ENCODE measurements at places on chromosomes 16 and 17. TPM values are rescaled to one million over a fixed set of nuclear protein-coding genes. Genes with fewer than 3 reads are reported as not detected.

DNA sequence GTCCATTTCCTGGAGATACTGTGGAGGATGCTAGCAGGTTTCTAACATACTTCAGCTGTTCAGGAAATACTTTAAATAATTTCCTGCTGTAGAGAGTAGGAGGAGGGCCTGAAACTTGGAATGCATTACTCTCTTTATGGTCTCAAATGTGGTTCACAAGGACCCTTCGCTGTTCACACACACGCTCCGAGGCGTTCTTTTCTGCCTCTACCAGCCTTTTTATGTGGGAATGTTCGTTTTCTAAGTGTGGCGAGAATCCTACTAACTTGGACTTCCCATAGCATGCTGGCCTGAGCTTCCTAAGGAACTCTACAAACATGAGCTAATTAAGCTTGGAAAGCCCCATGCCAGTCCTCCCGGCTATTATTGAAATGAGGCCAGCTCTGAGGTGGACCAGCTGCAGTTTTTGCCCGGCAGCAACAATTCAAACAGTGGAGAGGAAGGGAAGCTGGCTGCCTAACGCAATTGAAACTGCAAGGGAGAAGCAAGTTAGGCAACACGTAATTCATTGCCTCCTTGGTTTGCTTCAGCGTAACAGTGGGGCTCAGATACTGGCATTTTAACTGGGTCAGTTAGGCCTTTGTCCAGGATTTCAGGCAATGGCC, 18.9 kb downstream of the KPNA2 start:
- no peak for DNase-seq

DNA sequence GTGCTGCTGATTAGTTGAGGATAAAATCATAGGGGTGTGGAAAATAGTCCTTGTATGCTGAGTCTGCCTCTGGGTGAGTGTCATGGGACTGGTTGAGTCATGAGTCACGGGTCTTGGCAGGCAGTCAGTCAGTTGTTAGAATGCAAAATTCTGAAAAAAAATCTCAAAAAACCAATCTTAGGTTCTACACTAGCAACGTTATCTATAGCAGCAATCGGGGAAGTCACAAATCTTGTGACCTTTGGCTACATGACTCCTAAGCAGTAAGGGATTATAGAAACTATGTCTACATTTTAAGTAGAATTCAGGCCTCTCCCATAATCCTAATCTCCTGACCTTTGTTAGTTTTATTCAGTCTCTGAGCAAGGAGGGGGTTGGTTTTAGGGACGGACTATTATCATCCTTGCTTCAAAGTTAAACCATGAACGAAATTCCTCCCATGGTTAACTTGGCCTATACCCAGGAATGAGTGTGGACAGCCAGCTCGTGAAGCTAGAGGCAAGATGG, 18.0 kb upstream of the PMFBP1 start:
- no peak for DNase-seq

- peak; percentile 22 for DNase-seq
Observed at GRCh38 chr17:44084131-44084538, 13.6 kb downstream of the G6PC3 start.

DNA sequence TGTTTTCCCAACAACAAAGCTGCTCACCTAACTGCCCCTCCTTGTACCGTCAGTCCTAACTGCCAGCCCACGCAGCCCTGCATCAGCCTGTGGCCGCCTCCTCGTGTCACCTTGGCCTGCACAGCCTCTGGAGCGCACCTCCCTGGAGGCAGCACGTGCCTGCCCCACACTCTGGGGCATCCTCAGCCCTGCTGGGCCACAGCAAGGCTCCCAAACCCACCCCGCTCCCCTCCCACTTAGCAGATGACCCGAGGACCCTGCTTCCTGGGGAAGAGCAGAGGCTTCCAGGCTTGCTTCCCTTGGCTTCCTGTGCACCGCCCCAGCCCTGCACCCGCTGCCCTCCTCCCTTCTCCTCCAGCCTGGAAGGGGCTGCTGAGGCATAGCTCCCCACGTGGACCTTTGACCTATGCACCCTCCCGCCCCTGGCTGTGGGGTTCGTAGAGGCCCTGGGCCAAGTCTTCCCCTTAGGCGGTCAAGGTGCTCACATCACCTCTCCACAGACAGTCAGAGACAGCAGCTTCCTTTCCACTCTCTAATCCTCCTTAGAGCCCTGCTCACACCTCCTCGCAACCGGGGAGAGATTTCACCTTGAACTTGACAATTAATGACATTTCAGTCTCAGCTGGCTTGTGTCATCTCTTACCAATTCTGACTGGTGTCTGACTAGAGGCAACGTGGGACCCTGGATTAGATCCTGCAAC, 115.0 kb downstream of the MGAT5B start:
- DNase-seq, result no peak

DNA sequence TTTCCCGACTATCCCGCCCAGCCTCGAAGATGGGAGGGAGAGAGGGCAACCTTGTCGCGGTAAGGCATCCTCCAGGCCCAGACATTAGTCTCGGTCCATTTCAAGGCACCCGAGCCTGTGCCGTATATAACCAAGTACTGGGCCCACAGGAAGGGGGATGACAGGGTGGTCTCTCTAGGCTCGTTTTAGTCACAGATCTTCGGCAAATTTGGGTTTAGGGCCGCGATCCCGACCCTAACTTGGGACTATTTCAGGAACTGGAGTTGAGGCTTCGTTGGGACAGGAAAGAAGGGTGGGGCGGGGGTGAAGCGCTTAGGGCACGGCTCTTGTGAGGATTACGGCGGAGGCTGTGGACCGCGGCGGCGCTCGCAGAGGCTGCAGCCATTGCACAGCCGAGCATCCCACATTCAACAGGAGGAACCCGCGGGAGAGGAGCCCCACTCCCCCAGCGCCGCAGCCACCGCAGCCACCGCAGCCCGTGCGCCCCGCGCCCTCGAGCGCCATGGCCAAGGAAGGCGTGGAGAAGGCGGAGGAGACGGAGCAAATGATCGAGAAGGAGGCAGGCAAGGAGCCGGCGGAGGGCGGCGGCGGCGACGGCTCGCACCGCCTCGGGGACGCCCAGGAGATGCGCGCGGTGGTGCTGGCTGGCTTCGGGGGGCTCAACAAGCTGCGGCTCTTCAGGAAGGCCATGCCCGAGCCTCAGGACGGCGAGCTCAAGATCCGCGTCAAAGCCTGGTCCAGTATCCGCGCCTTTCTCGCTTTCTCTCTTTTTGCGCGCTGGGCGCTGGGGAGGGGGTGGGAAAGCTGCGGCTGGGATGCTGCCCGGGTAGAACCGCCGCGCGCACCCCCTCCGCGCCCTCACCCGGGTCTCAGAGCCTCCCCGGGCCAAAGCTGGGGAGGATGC, at the start of gene VAT1L:
TSS of gene VAT1L (plus strand) at position 384 of the 904 bp plus-strand sequence. CDS start at position 503, 119 bp downstream.
- no peak for DNase-seq

- no peak for DNase-seq
Observed at GRCh38 chr16:57967916-57968315, 3.0 kb downstream of the CNGB1 start.

DNA sequence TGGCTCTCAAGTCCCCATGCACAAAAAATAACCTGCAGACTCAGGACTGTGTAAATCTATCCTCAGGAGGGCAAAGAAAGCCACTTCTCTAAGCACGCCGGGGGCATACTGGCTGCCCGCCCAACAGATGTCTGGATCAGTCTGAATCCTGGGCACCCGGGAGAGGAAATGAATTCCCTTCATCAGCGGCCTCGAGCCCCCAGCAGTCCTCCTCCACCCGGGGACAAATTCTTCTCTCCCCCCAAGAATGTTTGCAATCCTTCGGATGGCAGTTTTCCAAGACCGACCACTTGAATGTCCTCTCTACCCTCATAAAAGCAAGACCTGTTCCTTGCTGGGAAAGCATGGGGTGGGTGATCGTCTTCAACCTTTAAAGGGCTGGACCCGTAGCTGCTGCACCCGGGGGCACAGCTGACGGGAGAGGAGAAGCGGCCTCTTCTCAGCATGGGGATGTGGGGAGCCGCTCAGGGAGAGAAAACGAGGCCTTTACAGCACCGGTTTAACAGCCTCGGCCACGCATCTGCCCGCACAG, 9.4 kb upstream of the MAP2K3 start:
- DNase-seq, result no peak

- DNase-seq, result no peak
Observed at GRCh38 chr16:16183562-16183961, 39.7 kb downstream of the ABCC6 start.

DNA sequence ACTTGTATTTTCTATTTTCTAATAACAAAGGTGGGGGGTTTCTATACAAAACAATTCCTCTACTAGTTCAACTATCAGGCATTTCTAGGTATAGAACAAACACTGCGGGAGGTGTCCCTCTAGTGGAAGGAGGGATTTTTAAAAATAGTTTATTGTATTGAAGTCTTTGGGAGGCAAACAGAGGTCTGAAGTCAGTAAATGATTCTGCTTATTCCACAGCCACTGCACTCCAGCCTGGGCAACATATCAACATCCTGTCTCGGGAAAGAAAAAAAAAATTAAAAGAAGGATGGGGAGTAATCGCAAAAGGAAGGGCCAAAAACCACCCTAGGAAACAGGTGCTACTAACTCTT, 648 bp upstream of the ERCC4 start:
- DNase-seq, result peak; percentile 57

DNA sequence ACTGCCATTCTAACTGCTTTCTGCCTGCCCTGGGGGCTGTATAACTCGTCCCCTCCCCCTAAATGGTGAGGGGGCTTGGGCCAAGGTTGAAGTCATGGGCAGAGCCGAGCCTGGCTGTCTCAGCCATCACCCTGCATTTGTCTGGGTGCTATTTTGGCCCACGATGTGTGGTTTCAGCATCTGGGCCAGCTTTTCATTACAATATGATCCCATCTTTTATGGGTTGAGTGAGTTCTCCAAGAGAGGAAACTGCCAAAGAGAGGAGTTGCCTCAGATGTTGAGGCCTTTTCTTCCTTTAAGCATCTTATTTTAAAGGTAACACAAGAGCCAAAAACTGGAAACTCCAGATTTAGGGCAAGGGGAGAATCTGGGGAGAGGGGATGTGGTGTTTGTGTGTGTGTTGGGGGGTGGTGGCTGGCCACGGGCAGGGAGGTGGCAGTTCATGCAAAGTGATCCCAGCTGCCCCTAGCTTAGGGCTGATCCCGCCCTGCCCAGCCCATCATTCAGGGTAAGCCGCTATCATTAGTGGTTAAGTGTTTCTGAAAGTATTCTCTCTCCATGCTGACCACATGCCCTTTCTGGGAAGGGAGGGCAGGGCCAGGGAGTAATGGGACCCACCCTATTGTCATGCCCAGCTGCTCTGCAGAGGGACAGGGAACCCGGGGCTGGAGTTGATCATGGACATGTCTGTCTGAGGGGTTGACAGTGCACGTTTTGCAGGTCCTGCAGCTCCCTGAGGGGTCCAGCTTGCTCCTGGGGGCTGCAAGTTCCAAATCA, 83.2 kb upstream of the CLEC18A start:
- no peak for DNase-seq

- no peak for DNase-seq
Observed at GRCh38 chr17:57953219-57953618, 2.0 kb downstream of the CUEDC1 start.

- no peak for DNase-seq
Observed at GRCh38 chr17:50872710-50873424, 6.7 kb upstream of the TOB1 start.

DNA sequence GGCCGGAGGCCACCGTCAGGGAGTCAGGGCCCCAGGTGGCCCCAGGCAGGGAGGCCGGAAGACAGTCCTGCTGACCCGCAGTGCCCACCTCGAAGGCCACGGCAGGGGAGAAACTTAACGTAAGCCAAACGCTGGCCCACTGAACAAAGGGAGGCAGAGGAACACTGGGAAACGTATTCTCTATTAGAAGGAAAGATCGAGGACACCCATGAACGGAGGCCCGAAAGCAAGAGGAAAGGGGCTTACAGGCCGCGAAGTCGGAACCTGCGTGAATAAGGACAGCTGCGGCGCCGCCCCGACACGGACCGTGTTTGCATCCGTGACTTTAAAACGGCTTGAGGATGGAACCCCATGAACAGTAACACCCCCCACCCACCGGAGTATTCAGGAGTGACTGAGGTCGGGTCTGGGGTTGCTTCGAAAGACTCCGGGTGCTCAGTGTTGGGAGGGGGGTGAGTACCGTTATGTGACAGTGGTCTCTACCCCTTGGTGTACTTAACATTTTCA, 102.4 kb upstream of the METRNL start:
- DNase-seq, result no peak

DNA sequence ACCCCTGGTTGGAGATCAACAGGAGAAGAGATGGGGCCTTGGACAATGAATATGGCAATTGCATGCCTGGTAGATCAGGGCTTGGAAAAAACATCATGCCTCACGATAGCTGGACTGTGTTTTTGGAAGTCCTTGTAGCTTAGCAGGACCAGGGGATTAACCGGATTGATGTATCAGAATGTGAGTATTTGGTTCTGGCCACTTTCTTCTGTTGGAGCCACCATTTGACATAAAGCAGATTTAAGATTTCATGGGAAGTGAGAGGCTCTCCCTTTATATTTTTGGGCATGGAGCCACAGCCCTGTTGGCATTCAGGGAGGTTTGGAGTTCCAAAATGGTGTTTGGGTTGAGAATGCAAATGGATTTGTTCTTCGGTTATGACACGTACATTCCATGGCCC, 424.7 kb upstream of the MAF start:
- no peak for DNase-seq

DNA sequence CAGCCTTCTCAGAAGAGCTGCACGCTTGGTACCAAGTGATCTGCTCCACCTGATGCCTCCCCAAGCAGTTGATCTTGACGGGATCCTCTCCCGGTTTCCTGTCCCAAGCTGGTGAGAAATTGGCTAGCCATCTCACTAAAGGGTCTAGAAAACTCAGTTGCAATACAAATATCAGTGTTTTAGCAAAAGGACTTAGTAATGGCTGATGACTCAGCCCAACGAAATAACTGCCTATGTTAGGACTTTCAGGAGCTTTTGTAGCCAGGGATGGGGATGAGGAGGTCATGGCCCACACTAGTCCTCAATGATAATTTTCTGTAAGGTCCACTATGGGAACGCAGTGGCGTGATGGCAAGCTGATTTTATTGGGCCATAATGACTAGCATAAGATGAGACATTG, 23.3 kb upstream of the ENGASE start:
- no peak for DNase-seq

- no peak for DNase-seq
Observed at GRCh38 chr17:21201298-21201595, 12.7 kb downstream of the TMEM11 start.

Gene BCO1
- total RNA-seq, result 0.60 TPM

Gene KLHDC4
- total RNA-seq, result 64.8 TPM

Gene ASPSCR1
- total RNA-seq, result 66.6 TPM

Gene RAPGEFL1
- 15.2 TPM for total RNA-seq

Gene SLC6A4
- not detected for total RNA-seq

Gene SLFN14
- not detected for total RNA-seq

Gene HSF4
- 44.2 TPM for total RNA-seq

Gene KAT2A
- total RNA-seq, result 49.6 TPM

Gene ARL17A
- 15.5 TPM for total RNA-seq

Gene IL17C
- not detected for total RNA-seq

Gene BAIAP3
- total RNA-seq, result 8.2 TPM

Gene BAHCC1
- 11.6 TPM for total RNA-seq

Gene TNRC6C
- 4.1 TPM for total RNA-seq

All from HT-29 (cell line).